ENCODE measurements at places on chromosomes 12 and 14.
A peak's percentile ranks its signal among the peaks of the same experiment; 100 is the strongest.

GRCh38 chr14:78157494-78158437, 12.4 kb upstream of the NRXN3 start:
- no peak for DNase-seq

DNA sequence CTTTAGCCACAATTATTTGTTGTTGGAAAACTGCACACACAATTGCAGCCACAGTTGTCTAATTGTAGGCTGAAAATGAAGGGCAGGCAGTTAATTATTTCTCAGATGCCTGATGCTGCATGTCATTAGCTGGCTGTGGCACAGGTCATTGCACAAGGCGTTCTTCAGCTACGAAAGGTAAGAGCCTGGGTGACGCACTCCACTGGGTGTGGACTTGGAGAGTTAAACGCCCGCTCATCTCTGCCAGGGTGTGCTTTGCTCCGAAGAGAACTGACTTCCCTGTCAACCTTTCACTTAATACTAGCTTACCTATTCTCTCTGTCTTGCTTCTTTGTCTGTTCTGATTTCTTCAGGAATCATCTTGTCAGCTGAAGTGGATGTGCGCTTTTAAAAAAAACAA, 91.4 kb upstream of the CPM start:
- peak; percentile 92 for DNase-seq

DNA sequence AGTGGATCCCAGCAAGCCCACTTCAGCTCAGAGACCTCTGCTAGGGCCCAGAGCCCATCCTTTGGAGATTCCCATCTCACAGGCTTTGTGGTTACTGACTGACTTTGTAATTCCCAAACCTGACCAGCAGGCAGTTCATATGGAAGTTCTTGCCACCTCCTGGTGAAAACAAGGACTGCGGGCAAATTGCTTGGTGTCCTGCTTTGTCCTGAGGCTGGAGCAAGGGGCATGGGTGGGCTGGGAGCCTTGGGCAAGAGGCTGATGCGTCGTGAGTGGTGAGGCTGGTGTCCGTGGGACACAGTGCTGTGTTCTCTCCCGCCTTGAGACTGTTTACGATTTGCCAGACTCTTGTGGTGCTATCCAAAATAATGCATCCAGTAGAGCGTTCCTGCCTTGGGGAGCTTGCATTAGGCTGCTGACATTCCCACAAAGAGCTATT, 91.0 kb downstream of the LRRC74A start:
- DNase-seq, result peak; percentile 70

GRCh38 chr12:108635201-108635996, 1.7 kb upstream of the SELPLG start:
- peak; percentile 71 for DNase-seq

GRCh38 chr14:51424561-51425251, 184.7 kb downstream of the TMX1 start:
- DNase-seq, result no peak

DNA sequence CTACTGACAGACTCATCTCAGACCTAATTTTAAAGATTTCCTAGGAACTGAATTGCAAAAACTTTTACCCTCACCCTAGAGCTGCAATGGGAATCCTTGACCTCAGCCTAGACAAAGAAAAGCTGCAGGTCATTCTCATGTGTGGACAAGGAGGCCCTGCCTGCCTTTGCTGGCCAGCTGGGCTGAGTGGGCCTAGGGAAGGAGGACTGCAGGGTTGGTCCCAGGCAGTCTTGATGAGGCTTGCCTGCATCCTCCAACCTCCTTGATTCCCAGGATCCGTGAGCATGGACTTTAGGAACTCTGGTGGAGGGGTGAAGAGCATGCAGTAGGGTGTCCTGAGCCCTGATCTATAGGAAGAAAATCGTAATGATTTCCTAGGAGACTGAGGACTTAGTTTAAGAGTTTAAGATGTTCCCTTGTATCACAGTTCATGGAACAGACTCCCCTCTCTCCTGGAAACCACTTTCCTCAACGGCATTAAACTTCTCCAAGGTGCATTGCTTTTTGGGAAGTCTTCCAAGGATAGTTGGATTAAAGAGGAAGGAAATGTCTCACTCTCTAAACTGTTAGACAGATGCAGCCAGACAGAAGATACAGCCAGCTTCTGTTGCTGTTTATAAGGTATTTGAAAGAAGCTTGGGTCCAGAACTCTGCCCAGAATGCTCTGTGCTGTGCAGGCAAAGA, 55.4 kb upstream of the DDX11 start:
- no peak for DNase-seq

DNA sequence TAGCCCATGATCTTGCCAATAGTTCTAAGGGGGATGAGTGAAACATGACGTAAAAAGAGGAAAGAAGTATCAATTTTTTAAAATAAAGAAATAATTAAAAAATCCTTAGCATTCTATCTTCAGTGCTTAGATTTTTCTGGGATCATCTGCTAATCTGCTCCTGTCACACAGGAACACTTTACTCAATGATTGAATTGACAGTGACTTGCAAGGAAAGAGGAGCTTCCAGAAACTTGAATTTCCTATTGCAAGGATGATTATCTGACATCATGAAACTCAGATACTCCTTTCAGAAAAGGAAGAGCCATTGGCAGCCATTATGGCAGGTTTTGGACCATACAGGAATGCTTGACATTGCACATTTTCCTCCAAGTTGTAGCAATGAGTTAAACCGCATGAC, 41.4 kb upstream of the PTPRO start:
- DNase-seq, result no peak

DNA sequence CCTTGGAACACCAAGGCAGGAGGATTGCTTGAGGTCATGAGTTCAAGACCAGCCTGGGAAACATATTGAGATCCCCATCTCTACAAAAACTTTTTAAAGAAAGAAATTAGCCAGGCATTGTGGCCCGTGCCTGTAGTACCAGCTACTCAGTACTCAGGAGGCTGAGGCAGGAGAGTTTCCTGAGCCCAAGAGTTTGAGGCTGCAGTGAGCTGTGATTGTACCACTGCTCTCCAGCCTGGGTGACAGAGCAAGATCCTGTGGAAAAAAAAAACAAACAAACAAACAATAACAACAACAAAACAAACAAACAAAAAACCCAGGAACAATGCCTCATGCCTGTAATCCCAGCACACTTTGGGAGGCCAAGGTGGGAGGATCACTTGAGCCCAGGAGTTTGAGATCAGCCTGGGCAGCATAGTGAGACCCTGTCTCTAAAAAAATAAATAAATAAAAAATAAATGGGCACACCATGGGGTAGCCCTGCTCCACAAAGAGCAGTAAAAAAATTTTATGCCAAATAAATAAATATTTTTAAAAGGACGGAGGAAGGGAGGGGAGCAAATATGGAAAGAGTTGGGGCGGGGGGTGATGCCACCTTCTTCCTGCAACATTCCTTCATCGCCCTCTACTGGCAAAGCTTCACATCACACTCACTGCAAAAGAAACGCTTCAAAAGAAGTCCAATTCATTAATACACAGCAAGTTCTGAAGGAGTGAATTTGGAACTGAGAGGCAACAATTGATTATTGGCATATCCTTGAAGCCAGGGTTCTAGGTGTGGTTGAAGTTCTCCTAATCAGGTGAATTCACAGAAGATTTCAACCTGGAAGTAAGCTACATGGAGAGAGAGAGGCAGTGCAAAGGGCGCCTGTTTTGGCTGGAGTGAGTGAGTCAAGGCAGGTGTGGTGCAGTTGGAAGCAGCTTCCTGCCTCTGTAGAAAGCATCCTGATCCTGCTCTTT, 8.8 kb upstream of the GNPTAB start:
- DNase-seq, result peak; percentile 80
